ENCODE measurements at places on chromosomes 1 and 21.

DNA sequence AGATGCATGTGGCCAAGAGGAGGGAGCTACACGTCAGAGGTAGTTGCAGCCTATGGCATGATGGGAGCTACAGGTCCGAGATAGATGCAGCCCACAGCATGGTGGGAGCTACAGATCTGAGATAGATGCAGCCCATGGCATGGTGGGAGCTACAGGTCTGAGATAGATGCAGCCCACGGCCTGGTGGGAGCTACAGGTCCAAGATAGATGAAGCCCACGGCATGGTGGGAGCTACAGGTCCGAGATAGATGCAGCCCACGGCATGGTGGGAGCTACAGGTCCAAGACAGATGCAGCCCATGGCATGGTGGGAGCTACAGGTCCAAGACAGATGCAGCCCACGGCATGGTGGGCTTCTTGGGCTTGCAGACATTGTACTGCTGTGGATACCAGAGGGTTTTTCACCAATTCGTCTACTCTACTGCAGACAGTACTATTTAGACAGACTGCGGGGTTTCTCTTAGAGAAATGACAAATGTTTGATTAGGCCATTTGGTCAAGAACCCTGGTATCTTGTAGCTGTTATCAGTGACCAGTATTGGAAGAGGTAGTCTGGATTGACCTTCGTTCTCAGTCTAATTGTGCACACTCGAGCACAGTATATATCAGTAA is 127.4 kb downstream of the DHRS3 start:
- DNase-seq = no peak

DNA sequence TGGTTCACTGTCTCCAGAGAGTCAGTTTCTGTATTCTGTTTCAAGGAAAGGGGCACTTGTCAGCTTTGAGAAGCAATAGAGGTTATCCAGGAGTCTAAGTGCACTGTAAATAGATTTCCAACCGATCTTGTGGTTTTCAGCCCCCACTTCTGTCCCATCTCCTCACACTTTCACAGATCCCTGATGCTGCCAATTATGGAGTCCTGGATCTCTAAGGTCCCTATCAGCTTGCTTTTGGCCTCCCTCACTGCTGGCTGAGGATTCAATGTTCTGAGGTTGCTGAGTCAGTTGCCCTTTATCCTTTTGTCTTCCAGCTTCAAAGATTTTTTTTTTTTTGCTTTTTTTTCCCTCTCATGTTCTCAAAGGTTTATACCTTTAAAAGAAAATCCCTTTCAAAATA is 98.4 kb downstream of the DIRAS3 start:
- DNase-seq = no peak

DNA sequence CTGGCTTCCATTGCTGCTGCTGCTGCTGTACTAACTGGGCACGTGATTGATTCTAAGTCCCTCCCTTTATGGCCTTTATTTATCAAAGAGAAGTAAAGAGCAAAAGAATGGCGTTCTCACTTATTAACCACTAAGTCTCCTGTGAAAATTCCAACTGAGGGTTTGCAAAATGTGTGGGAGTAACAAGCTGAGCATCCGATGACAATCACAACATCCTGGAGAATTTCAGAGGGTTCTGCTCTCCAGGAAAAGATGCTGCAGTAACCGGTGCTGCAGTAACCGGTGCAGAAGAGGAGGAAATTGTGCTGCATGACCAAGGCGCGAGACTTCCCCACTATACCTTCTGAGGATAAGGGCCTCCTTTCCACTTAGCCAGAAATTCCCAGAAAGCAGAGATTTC is 12.7 kb upstream of the MX2 start:
- no peak for DNase-seq

DNA sequence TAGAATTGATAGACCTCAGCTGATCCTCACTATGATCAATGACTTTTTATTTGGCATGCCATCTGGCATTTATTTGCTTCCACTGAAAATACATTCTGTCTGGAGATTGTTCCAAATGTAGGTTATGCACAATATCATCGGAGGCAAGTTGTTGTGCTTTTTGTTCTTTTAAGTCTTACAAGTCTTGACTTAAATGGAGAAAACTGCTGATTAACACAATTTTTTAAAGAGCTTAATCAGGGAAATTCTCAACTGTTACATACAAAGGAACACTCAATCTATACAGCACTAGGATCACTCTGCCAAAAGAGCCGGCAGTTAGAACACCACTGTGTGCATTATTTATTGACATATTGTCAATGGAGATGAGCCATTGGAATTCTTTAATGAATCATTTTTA is 19.2 kb downstream of the CYYR1 start:
- no peak for DNase-seq

- DNase-seq = no peak
These were observed 148.6 kb downstream of the HUNK start for GRCh38 chr21:32021319-32021994.

DNA sequence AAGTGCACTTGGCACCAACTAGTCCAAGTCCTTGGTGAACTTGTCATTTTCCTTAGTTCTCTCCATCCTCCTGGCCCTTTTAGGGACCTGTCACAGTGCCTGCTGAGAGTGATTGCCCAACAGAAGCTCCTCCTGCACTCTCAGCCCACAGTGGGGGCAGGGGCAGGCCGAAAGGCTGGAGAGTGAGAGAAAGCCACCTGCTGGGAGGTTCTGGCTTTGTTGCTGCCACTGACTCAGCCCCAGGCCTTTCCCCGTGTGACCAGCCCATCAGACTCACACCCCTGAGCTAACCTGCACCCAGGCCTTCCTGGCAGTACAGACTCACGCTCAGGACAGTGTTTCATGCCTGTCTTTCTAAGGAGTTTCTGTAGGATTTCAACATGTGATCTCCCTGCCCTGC is 17.1 kb upstream of the PROK1 start:
- DNase-seq = peak; percentile 21

GRCh38 chr1:60637651-60638050 is 444.7 kb upstream of the NFIA start:
- DNase-seq = no peak

GRCh38 chr1:204213668-204214662 is at the start of gene GOLT1A:
Gene GOLT1A (minus strand): TSS chr1:204213988. CDS start chr1:204213906, 82 bp downstream.
- DNase-seq = peak; percentile 50

GRCh38 chr1:91036894-91037829 is 15.3 kb upstream of the ZNF644 start:
- no peak for DNase-seq

DNA sequence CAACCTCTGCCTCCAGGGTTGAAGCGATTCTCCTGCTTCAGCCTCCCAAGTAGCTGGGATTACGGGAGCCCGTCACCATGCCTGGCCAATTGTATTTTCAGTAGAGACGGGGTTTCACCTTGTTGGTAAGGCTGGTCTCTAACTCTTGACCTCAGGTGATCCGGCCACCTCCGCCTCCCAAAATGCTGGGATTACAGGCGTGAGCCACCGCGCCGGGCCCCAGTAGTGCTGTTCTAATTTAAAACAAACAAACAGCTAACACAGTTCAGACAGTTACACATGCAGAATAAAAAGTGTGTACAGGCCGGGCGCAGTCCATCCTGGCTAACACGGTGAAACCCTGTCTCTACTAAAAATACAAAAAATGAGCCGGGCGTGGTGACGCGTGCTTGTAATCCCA is 35.6 kb upstream of the OPRD1 start:
- DNase-seq = no peak

DNA sequence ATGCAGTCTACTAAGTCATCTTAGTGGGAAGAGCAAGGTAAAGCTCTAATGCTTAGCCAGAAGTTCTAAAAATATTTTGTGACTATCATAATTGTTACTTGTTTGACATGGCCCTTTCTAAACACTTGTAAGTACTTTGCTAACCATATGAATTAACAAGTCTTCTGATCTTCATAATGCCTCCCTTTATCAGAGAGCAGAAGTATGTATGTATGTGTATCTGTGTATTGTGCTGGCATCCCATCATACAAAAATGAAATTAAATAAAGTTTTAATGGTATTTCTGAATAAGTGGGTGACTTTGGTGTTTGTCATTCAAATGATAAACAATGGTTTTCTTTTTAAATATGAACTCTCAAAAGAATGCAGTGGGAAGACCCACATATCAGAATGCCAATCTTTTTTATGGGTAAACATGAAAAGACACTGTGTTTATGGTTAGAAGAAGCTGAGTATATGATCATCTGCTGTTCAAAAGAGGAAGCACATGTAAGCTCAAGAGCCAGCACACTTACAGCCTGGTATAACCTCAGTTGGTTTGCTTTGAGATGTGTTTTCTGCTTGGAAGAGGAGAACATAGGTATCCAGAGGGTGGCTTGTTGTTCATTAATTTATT is 159.6 kb downstream of the CLEC20A start:
- no peak for DNase-seq

DNA sequence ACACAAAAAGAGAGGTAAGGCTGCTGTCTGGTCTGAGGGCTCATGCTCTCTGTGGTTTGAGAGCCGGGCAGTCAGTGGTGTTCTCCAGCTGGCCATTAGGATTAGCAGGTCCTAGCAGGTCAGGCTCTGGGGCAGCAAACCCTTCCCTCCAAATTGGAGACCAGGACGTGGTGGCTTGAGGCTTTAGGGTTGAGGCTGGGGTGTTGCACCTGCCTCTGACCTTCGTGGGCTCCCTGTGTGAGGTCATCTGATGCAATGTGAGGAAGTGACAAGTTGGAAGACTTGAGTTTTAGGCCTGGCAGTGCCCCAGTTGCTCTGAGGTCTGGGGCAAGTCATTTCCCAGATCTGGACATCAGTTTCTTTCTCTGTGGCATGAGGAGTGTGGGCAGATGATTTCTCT is 24.4 kb downstream of the SZRD1 start:
- DNase-seq = peak; percentile 47

GRCh38 chr1:237713916-237714315 is 176.8 kb downstream of the ZP4 start:
- DNase-seq = no peak

GRCh38 chr1:192756847-192757246 is 52.0 kb upstream of the RGS2 start:
- DNase-seq = no peak

GRCh38 chr1:94949681-94950661 is 23.1 kb upstream of the CNN3 start:
- no peak for DNase-seq

GRCh38 chr1:12001249-12001917 is 17.9 kb upstream of the MIIP start:
- peak; percentile 84 for DNase-seq

DNA sequence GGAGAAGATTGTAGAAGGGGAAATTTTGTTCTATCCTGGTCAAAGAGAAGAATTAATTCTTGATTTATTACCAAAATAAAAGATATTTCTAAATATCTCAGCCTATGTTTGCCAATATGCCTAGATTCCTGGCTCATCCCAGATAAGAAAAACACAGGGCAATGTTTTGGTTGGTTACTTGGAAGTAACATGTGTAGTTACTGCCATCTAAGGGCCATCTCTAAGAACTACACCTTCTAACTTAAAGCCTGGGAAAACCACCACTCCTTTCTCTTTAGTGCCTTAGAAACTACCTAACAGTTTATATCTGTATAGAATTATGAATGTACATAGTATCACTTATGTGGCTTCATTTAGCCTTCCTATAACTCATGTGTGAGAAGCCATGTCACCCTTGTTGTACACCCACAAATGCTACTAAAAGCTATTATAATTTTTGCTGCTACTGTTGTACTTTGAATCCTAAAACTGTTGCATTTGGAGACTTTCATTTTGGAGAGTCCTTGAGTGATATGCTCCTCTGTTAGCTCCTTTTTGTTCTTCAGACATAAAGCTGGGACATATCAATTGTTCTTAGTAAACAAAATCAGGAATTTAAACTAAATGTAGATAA is 4.5 kb downstream of the AIM2 start:
- peak; percentile 58 for DNase-seq

- no peak for DNase-seq
These were observed 86.7 kb downstream of the NGF start for GRCh38 chr1:115251340-115251748.

DNA sequence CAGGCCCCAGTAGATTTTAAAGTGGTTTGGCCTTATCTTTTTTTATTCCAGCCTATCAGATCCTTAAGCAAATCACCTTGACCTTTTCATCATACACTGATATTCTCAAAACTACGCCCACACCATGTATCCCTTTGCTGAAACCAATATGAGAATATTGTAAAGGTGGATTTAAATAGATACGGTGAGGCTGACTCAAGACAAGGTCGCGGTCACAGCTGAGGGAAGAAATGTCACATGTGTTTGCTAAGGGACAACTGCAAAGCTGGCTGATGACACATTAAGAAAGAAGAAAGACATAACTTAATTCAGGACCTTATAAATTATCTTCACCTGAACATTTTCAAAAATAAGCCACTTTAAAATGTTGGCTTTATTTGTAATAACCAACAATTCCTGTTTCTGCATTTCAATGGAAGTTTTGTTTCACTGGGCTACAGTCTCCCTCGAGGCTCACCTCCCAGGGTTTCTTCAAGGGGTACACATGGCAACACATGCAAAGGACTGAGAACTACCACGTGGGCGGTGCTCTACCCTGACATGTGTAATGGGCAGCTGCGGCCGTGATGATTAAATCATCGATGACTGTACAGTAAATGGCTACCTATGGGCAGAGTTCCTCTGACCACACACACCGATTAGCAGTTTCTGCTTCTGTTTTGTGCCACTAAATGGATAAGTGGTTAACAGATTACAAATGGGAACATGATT is 189.5 kb downstream of the SIPA1L2 start:
- no peak for DNase-seq

DNA sequence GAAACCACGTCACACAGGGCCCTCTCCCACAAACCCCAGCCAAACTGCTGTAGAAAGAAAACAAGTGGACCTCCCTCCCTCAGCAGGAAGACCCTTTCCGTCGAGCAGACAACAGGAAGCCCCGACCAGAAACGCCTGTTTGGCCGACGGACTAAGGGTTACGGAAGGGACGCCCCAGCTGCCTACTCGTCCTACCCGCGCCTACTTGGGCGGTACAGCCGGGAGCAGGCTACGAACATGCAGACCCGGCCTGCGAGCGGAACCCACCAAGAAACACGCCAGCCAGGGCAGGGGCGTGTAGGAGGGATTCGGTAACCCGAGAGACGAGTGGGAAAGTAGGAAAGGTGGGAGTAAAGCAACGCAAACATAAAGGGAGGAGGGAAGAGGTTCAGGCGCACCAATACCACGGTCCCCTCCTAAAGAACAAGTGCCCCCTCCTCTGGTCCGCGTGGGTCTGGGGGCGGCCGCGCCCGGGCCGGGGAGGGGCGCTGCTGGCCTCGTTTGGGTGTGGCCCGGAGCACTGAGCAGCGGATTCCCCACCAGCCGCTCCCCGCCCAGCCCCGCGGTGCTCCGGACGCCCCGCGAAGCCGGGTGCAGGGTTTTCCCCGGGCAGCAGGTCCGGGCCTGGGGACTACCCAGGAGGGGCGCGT is 450 bp downstream of the S100A10 start:
- peak; percentile 51 for DNase-seq

DNA sequence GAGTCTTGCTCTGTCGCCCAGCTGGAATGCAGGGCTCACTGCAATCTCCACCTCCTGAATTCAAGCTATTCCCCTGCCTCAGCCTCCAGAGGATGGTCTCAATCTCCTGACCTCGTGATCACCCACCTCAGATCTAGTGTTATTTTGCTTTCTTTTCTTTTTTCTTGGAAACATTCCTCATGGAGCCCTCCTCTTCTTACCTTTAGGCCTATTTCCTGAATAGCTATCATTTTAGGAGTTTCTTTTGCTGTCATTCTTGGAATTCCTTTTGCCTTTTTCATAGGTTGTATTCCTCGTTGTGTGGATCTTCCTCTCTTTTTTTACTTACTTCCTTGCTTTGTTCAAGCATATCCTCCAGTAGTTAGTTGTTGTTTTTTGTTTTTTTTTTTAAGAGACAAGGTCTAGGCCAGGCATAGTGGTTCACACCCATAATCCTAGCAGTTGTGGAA is 173.8 kb downstream of the RASAL2 start:
- DNase-seq = no peak

- no peak for DNase-seq
These were observed 134.0 kb downstream of the HIVEP3 start for GRCh38 chr1:41784531-41785274.

- DNase-seq = no peak
These were observed 84.1 kb upstream of the RRP15 start for GRCh38 chr1:218200979-218201378.

All from erythroblast (primary cell).